ENCODE measurements at places on chromosomes 5 and 9.

- peak; percentile 55 for DNase-seq
These were observed 86.5 kb upstream of the TNFAIP8 start for GRCh38 chr5:119269061-119269944.

DNA sequence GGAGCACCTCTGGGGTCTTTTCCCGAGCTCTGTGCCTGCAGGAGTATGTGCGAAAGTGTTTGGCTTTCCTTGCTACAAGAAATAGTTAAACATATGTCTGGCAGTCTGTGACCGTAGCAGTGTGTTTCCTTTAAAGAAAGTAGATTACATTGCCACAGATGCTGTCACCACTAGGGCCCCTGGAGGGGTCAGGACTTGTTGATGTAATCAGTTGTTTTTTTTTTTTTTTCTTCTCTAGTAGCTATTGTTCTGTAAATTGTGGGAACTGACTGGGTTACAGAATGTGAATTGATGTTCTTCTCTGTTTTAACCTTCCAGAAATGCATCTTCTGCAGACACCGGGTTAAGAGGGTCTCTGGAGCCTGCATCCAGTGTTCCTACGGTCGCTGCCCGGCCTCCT is 345.6 kb downstream of the KDM4C start:
- DNase-seq: no peak

DNA sequence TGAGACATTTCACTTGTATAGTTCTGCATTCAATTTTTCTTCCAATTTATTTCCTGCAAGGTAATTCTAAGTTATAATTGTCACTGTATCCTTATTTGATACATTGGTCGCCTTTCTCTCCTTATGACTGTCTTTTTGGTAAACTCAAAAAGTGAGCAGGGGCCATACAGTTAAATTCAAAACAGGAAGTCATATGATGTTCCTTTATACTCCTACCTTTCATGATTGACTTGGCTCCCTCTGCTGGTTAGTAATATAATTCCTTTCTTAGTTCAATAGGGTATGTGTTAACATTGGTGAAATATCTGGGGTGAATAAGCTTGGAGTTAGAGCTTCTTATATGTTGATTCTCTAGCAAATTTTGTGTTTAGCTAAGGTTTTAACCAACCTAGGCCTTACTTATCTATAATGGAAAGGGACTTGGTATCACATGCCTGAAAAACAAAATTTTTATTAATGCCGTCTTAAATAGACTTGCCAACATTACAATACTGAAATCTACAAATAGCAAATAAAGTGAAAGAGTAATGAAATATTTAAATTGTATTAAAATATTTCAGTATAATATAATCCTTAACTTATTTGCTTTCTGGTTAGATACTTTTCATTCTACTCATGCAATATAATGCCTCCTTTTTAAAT is 6.0 kb upstream of the NIPBL start:
- DNase-seq: no peak

GRCh38 chr5:77649776-77650175 is 11.3 kb upstream of the OTP start:
- no peak for DNase-seq

GRCh38 chr5:152514827-152515397 is 109.8 kb upstream of the NMUR2 start:
- no peak for DNase-seq

GRCh38 chr9:99118782-99119466 is 14.0 kb downstream of the TGFBR1 start:
- DNase-seq: peak; percentile 79

- no peak for DNase-seq
These were observed 128.7 kb downstream of the CEP120 start for GRCh38 chr5:123294544-123294943.
